Renal cortical epithelial cell (primary cell): ENCODE measurements at places on chromosomes 12 and 14.

DNA sequence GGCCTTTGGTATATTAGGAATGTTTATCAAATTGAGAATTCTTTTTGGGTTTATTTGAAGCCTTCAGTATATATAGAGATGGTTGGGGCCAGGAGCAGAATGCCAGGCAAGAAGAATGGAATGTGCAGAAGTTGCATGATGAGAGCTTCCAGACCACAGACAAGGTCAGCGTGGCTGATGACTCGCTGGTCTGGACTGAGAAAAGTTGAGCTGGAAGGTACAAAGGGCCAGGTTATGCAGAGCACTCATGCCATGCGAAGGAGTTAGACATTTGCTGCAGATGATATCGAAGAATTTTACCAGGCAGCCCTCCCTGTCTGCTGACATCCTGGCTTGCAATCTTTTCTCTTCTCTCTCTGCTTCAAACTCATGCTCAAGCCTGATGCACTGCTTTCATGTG lies 196.2 kb upstream of the ARHGAP5 start:
- DNase-seq: peak; percentile 93

DNA sequence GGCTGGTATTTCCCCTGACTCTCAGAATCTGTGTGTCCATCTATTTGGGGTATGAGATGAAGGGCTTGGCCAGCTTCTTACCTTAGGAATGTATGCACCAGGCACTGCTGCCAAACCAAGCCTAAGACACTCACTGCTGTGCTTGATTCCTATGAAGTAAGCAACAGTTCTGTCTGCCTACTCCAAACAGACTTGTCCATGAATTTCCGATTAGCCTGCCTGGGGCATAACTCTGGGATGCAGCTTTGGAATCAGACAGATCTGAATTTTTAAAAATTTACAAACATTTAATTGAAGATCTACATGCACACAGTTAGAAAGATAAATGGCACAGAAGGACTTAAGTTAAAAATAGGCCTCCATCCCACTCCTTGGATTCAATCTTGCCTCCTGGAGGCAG lies 59.5 kb upstream of the JDP2 start:
- DNase-seq: no peak

- DNase-seq: no peak
Measured at GRCh38 chr14:99155173-99156089, 116.6 kb downstream of the BCL11B start.

GRCh38 chr12:115860619-115861018 lies 416.9 kb downstream of the MED13L start:
- no peak for DNase-seq

DNA sequence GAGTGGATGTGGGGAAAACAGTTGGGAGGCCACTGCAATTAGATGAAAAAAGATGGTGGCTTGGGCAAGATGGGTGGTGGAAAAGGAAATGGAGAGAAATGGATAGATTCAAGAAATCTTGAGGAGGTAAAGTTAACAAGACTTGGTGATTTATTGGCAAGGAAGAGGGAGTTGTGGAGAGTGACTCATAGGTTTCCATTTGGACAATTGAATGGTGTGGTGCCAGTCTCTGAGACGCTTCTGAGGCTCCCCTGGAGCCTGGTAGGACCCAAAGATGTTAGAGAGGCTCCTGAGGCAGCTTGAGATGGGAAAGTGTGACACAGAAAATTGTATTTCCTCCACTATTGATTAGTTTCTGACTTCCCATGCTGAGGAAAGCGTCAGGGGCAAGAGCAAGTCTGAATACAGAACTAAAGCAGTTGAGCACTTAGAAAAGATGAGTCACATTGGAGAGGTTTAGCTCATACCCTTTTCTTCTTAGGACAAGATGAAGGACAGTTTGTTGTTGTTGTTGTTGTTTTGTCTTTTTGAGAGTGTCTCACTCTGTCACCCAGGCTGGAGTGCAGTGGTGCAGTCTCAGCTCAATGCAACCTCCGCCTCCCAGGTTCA lies 4.5 kb downstream of the PRPF40B start:
- peak; percentile 83 for DNase-seq

DNA sequence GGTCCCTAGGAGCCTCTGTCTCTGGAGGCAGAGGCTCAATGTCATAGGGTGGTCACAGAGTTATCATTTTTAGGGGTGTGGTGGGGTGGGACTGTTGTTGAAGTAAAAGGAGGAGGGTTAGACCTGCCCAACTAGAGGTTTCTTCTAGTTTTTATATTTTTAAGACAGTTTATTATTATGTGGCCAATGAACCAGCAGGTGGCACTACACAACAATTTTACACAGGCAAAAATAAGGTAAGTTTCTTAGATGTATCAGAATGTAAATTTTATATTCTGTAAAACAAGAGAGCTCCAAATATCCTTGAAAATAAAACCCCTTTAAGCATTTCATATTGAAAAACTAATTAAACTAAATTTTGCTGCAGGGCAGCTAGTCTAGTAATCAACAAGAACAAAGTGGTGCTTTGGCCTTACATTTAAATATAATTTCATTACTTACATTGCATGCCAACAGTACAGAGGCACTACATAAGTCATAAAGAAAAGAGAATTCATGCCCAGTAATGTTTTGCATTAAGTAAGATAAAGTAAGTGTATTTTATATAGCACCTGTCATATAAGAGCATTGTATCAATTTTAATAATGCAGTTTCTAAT lies 22.2 kb upstream of the OVCH1 start:
- DNase-seq: peak; percentile 56

GRCh38 chr14:94330857-94331256 lies 7.7 kb upstream of the SERPINA6 start:
- DNase-seq: no peak
